ENCODE measurements at places on chromosomes 16 and 17.

GRCh38 chr17:70021726-70022125, 53.3 kb upstream of the KCNJ16 start:
- no peak for DNase-seq

GRCh38 chr17:41416479-41416878, 7.9 kb downstream of the KRT37 start:
- no peak for DNase-seq

- DNase-seq = no peak
These were observed 401.4 kb upstream of the C16orf82 start for GRCh38 chr16:26665166-26665939.

GRCh38 chr17:39808409-39808997, 55.6 kb downstream of the IKZF3 start:
- no peak for DNase-seq

GRCh38 chr16:65668064-65668595, 546.3 kb upstream of the CDH11 start:
- DNase-seq = no peak

GRCh38 chr16:12124742-12125141, 148.2 kb downstream of the SNX29 start:
- no peak for DNase-seq

DNA sequence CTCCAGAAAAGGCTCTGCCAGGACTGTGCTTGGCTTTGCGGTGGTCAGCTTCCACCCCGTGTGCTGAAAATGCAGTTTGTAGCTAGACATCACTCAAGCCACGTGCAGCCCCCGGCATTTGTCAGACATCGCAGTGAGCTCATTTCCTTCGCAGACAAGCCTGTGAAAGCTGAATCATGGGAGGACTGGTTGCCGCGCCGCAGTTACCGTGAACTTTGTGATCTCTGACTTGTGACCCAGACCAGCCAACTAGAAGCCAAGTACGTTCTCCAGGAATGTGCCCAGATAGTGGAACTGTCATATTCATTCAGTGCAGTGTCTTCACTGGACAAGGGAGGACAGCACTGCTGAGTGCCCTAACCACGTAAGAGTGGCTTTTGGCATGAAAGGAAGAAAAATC, 58.1 kb downstream of the NDE1 start:
- DNase-seq = no peak

DNA sequence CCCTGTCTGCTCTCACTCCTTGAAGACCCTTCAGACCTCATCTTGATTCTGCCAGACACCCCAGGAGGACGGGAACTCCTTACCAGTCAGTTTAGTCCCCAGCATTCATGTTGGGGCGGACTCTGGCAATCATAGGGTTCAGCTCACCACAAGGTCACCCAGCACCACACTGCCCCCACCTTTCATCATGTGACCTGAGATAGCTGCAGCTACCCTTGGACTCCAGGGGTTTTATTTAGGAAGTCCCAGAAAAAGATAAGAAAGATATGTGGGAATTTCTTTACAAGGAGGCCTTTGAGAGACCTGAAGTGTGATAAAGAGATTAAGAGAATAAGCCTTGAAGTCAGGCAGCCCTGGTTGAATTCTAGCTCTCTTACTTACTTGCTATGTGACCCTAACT, 59.8 kb upstream of the NLK start:
- DNase-seq = no peak

- DNase-seq = no peak
These were observed 144.2 kb upstream of the CORO6 start for GRCh38 chr17:29766796-29767327.

DNA sequence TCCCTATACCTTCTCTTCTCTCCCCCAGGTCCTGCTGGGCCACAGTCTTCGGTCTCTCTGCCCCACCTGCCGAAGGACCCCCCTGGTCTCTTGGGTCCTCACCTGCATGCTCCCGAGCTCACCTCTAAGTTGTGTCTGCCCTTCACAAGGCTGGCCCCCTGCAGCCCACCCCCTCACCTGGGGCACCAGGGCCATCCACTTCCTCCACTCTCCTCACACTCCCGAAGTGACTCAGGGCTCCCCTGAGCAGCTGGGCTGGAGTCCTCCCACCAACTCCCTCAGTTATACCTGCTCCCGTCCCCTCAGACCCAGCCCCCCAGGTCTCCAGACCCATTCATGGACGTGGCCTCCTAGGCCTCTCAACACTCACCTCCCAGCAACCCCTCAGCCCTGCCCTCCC, 822.0 kb downstream of the KCNJ18 start:
- DNase-seq = no peak

GRCh38 chr16:12573300-12573699, 230.4 kb downstream of the CPPED1 start:
- DNase-seq = no peak

DNA sequence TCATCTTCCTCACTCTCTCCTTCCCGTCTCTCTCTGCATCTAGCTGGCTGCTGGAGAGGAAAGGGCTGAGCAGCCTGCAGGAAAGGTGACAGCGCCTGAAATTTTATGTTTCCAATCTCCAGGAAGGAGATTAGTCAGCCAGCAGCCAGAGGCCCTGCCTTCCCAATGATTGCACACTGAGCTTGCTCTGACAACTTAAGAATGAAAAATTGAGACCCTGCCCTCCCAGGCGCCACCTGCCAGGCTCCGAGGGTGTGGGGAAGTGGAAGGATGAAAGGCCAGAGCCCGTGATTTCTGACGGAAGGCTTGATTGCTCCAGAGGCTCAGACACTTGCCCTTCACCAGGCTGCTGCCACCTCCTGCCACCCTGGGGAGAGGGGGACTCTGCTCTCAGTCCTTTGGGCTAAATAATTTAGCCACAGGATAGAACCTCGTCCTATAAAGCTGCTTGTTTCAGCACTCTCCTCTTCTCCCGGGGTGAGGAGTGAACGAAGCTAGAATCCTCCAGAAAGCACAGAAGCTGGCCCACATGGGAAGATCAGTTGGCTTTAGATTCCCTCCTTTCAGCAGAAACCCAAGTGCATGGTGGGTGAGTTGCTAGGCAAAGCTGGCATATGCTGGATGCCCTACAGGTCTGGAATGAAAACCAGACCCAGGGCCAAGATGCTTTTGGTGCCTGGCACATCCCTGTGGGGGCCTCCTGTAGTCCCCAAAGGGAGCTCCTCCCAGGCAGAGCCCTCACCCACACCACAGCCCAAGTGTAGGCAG, 33.5 kb downstream of the GRIN2C start:
- DNase-seq = no peak

GRCh38 chr17:82272495-82273326, 789 bp downstream of the CSNK1D start:
- peak; percentile 20 for DNase-seq

DNA sequence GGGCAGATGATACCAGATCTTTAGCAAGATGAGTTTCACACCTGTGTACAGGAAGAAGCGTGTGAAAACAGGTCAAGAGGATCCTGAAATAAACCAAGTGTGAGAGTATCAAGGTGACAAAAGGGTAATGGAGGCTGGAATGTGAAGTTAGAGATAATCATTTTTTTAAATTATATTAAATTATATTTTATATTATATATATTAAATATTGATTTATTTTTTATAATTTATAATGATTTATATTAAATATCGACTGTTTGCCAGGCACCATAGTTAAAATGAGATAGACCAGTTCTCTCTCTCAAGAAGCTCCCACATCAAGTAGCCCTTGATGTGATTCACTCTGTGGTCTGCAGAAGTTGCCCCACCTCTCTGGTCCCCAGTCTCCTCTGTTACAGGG, 360.2 kb upstream of the HSBP1 start:
- DNase-seq = no peak

GRCh38 chr17:62916684-62917571, 49.1 kb upstream of the TANC2 start:
- DNase-seq = no peak

- DNase-seq = no peak
These were observed 391.2 kb downstream of the MAF start for GRCh38 chr16:79209308-79209707.

- DNase-seq = peak; percentile 39
These were observed 2.4 kb downstream of the EVI2A start for GRCh38 chr17:31318851-31319661.

DNA sequence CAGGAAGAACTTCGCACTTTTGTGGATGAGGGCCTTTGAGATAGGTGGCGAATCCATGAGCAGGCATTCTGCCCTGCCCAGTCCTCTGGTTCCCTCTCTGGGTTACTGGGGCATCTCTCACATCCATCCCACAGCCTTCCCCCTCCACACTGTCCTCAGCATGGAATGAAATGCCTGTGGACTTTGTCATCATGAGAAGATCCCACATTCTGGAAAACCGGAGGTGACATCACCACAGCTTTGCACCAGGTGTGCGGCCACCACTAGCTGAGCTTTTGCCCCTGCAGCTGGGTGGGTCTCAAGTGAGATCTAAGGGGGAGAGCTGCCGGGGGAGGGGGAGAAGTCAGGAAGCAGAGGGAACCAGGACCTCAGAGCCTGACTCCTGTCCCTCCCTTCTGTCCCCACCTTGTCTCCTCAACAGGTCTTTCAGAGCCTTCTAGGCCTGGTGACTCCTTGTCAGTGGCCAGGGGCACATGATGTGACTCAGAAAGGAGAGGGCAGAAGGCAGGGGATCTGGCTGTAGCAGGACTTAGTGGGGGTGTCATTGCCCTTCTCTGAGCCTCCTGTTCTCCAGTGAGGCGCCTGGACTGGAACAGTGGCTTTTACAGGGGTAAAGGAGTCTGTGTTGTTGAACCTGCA, 40.0 kb upstream of the DLX4 start:
- DNase-seq = no peak

DNA sequence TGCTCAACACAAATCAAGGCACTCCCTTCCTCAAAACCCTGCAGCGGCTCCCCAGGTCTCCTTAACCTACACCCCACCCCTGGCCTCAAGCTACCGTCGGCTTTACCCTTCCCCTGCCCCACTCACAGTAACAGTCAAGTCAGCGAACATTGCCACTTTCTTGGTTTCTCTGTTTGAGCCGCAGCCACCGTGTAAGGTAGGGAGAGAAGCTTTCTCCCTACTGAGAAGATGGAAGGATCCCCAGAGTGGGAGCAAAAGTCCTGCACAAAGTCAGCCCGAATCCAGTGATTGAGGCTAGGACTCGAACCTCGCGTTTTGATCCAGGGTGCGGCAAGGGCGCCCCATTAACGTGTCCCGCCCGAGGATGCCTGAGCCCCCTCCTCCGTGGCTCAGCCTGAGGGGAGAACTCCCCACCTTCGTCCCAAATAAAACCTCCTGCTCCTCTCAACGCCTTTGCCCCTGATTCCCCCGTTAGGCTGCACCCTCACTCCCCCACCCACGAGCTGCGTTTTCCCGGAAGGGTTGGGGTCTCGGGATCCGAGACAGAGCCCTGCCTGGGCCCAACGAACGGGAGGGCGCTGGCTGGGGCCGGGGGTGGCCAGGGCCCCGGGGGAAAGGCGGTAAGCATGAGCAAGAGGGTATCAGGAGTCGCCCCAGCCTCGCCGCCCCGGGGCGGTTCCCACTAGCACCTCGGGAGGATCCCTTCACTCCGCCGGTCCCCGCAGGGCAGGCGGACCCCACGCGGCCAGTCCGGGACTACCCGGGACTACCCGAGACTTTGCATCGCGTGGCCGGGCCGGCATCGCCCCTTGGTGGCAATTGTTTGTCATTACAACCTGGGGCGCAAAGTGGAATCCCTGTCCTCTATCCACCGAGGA, 9.9 kb upstream of the NAGS start:
- peak; percentile 59 for DNase-seq

- no peak for DNase-seq
These were observed 21.5 kb downstream of the ELAC2 start for GRCh38 chr17:12996357-12996756.

GRCh38 chr17:1484676-1485422, 7.6 kb downstream of the MYO1C start:
- DNase-seq = peak; percentile 35

- no peak for DNase-seq
These were observed 182.8 kb upstream of the ELAC2 start for GRCh38 chr17:13200671-13201070.

GRCh38 chr17:78903101-78903779, at the start of gene CEP295NL:
Gene CEP295NL, minus strand, starts transcription at chr17:78903201. Its CDS starts 1,373 bp downstream, at chr17:78901828.
- DNase-seq = no peak

GRCh38 chr17:69796078-69796477, 278.9 kb upstream of the KCNJ16 start:
- DNase-seq = no peak

- no peak for DNase-seq
These were observed 94.3 kb upstream of the ASIC2 start for GRCh38 chr17:33387406-33387805.

- peak; percentile 74 for DNase-seq
These were observed 28.8 kb downstream of the DYNLRB2 start for GRCh38 chr16:80569440-80570105.

DNA sequence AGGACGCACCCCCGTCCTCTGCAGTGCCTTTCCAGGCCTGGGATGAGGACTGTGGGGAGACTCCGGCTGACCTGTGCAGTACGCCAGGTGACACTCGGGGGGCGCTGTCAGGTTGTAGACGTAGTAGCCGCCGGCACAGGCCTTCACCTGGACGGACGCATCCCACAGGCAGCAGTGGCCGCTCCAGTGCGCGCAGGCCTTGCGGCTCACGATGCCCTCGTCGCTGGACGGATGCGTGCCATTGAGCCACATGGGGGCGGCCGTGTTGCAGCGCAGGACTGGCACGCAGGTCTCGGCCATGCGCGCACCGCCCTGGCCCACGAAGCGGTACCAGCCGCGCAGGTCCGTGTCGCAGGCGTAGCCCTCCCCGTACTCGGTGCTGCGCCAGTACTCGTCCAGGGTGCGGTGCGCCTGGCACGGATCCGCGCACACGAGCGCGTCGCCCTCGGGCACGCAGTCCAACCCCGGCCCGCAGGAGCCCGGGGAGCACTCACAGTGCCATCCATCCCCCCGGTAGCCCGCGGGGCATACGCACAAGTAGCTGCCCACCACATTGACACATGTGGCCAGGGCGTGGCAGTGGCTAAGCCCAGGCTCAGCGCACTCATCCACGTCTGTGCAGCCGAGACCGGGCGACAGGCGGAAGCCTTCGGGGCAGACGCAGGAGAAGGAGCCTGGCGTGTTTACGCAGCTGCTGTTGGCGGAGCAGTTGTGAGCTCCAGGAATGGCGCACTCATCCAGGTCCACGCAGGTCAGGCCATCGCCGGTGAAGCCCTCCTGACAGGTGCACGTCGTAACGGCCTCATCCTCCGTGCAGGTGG, 3.9 kb downstream of the UMOD start:
- DNase-seq = no peak

DNA sequence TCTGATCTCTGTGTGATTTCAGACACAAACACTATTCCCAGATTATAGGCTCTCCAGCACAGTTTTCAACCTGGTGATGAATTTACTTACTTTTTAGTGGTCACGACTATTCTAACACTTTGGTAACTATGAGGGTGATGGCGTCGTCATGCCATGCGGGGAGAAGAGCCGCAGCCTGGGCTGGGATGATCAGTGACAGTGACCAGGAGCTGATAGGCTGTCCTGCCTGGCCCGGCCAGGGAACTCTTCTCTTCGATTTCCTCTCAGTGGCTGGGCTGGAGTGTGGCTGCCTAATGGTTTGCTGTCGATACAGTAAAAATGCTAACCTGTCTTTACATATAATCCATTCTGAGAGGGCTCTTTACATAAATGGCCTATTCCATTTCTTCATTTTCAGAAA, 113.1 kb downstream of the IRX3 start:
- no peak for DNase-seq

- no peak for DNase-seq
These were observed 660.5 kb downstream of the KCNJ2 start for GRCh38 chr17:70829876-70830275.
